ENCODE measurements at places on chromosomes 16 and 17.

- peak; percentile 55 for DNase-seq
Observed at GRCh38 chr17:17313350-17313991, 10.3 kb downstream of the NT5M start.

- DNase-seq = no peak
Observed at GRCh38 chr17:52477824-52478699, 319.5 kb upstream of the CA10 start.

DNA sequence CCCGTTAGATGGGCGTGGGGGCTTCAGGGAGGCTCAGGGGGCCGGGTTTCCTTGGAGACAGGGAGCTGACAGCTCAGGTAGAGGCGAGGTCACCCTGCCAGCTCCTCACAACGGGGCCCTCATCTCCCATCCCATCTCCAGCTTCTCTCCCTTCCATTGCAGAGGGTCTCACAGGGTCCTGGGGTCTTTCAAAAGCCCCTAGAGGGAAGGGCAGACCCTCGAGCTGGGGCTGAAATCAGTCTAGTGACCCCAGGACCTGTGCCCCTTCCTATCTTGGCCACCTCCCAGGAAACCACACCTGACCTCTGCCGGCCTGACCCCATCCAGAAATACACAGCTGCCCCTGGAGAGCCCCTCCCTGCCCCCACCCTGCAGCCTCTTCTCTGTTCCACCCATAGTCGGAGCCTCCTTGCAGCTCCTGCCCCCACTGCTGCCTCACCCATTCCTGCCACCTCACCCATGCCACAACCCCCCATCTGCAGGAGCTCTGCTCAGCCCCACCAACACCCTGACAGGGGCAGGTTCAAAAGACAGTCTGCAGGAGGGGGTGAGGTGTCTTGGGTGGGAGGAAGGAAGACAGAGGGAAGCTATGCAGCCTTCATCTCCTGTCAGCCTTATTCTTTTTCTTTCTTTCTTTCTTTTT lies 23.4 kb downstream of the PIK3R5 start:
- DNase-seq = no peak

DNA sequence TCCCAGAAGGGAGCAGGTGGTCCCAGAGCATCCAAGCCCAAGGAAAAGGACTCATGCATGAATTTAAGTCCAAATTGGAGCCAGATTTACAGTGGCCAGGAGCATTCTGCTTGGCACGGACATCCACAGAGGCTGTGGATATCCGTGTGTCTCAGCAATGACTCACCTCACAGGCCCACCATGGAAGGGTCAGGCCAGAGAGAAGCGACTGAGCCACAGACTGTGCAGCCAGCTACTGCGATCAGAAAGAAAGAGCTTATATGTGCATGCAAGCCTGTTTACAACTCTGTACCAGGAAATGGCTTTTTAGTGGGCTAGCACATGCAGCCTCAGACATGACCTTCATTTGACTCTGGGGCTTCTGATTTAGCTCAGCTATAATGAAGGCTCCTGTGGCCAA lies 231.0 kb downstream of the C16orf95 start:
- peak; percentile 47 for DNase-seq

GRCh38 chr16:65497571-65497970 lies 375.7 kb upstream of the CDH11 start:
- no peak for DNase-seq

DNA sequence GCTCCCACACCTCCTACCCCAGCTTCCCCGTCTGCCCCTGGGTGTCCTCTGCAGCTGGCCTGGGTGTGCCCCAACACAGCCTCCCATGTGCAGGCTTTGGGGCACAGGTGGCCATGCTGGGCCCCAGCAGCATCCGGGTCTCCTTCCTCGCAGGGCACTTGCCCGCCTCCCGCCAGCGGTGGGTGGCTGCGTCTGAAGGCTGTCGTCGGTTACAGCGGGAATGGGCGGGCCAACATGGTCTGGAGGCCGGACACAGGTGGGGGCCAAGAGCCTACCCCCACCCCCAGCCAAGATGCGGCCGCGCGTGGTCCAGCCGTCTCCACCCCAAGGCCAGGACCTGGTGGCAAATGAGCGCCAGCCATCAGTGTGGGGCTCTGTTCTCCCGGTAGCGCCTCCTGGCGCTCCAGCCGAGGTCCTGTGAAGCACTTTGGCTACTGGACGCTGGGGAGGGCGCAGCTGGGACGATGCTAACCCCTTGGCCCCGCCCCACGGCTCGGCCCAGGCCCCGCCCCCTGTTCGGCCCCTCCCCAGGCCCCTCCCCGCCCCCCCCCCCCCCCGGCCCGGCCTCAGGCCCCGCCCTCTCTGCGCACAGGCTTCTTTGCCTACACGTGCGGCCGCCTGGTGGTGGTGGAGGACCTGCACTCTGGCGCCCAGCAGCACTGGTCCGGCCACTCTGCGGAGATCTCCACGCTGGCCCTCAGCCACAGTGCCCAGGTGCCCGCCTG lies 7.3 kb upstream of the RHOT2 start:
- peak; percentile 80 for DNase-seq

GRCh38 chr17:68771867-68772515 lies 170.8 kb upstream of the FAM20A start:
- peak; percentile 41 for DNase-seq

DNA sequence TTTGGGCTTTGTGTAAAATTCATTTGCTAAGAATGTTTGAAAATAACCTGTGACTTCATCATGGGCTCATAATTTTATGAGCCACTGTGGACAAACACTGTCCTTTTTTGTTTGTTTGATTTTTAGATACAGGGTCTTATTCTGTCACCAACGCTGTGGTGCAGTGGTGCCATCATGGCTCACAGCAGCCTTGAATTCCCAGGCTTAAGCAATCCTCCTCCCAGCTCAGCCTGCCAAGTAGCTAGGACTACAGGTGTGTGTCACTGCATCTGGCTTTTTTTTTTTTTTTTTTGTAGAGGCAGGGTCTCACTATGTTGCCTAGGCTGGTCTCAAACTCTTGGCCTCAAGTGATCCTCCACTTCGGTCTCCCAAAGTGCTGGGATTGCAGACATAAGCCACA lies 8.3 kb downstream of the TEX2 start:
- no peak for DNase-seq

- peak; percentile 66 for DNase-seq
Observed at GRCh38 chr16:67278773-67279295, 498 bp upstream of the PLEKHG4 start.

- peak; percentile 80 for DNase-seq
Observed at GRCh38 chr17:49910094-49910857, 58.7 kb upstream of the DLX4 start.

DNA sequence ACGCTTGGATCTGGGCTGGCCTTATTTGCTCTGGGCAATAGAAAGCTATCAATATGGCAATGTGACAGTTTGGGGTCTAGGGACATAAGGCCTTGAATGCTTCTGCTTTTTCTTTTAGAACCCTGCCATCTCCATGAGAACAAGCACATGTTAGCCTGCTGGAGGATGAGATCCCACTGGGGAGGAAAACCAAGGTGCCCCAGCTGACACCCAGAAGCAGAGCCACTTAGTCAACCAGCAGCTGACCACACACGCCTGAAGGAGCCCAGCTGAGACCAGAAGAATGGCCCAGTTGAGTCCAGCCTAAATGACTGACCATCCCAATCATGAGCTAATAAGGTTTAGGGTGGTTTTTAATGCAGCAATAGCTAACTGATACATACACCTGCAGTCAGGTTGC lies 171.2 kb downstream of the AHSP start:
- no peak for DNase-seq

DNA sequence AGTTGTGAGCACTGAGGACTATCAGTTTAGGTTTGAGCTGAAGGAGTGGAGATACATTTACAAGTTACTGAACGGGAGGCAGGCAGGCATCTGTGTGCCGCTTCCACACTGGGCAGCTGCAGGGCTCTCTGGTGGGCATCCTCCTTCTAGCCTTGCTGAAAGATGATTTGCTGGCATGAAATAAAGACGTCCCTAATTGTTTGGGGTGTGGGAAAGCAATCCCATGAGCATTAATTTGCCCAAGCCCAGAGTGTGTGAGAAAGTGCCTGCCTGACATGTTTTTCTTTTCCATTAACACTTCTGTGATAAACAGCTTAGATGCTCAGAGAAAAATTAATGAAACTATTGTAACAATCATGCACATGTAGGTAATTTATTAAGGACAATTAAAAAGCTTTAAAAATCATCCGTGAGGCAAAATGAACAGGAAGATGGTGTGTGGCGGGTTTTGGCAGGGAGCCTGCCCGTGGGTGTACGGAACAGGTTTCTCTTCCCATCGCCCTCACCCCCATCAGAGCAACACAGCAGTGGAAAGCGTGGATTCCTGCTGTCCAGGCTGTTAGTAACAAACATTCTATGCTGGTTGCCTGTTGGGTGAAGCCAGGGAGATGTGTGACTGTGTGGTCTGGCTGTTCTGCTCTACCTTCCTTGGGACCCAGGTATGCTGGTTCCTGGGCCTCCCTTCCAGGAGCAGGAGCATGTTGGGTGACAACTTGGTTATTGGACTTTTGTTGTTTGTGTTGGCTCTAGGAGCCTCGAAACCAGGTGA lies 191.9 kb downstream of the MSI2 start:
- DNase-seq = no peak

DNA sequence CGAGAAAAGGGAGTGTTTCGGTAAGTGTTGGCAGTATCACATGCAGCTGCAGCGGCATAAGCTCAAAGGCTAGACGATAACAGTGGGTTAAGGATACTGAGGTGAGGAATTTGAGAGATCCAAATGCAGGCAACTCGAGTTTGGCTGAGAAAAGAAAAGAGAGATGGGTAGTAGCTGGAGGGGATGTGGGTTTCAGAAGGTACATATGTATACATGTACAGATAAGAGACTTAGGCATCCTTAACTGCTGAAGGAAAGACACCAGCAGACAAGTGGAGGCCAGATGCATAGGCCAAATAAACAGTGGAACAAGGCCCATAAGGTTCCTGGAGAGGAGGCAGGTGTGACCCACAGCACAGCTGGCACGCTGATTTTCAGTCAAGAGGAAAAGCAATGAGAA lies 86.6 kb upstream of the NETO2 start:
- DNase-seq = no peak

GRCh38 chr17:14089179-14089578 lies 19.9 kb downstream of the COX10 start:
- no peak for DNase-seq

DNA sequence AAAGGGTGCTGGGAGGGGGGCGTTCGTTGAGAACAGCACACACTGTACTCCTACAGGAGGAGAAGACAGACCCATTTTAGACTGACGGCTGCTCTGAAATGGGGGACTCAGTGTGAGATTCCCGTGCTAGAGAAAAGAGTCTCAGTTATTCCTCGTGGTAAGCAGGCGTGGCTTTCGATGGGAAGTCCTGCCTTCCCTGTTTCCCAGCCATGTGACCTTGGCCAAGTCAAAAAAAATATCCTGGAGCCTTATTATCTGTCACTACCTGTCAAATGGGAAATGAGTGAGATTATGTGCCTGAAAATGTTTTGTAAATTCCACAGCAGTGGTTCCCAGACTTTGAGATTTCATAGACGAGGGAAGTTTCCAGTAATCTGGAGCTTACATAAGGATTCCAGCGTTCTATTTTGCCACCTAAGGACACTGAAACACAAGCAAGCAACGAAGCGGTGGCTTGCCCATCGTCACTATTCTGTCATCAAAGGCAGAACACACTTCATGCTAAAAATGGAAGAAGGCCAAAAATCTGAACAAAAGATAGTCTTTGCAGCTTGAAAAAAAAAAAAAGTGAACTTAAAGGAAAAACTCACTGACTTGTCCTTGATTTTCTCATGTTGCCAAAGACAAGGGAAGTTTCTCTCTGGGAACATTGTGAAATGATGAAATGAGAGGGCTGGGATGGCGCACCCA lies 253.4 kb upstream of the RPL38 start:
- no peak for DNase-seq

GRCh38 chr17:69320210-69320907 lies 6.6 kb downstream of the ABCA5 start:
- no peak for DNase-seq

- DNase-seq = no peak
Observed at GRCh38 chr16:71460941-71461340, 1.1 kb downstream of the ZNF23 start.

GRCh38 chr16:1122398-1122765 lies 26.3 kb upstream of the C1QTNF8 start:
- DNase-seq = no peak

- DNase-seq = no peak
Observed at GRCh38 chr16:19299565-19299964, 14.0 kb downstream of the CLEC19A start.

- DNase-seq = no peak
Observed at GRCh38 chr16:62130101-62130500, 93.9 kb upstream of the CDH8 start.

DNA sequence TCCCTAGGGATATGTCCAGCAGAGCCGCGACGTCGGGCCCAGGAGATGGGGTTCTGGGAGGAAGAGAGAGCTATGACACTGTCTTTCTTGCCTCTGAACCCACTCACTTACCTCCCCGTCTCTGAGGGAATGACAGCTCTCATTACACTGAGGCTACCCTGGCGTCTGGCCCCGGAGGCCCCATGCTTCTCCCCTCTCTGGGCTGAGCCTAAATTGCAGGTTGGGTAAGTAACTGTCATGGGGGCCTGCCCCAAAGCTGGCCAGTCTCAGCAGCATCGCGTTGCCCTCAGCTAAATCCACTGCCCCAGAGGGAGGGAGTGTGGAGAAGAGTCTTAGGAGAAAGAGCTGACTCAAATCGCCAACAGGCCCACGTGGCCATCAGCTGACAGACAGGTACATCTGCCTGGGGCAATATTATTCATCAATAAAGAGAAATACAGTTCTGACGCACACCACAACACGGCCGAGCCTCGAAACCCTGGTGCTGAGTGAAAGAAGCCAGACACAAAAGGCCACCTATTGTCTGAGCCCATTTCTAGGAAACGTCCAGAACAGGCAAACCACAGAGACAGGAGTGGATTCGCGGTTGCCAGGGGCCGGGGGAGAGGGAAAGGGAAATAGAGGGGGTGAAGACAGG lies 156.4 kb downstream of the C16orf95 start:
- DNase-seq = no peak

GRCh38 chr16:8716592-8716991 lies 42.2 kb downstream of the ABAT start:
- peak; percentile 67 for DNase-seq

- DNase-seq = no peak
Observed at GRCh38 chr16:86203557-86204275, 304.8 kb downstream of the IRF8 start.

- no peak for DNase-seq
Observed at GRCh38 chr17:68737761-68738443, 136.7 kb upstream of the FAM20A start.

- peak; percentile 5 for DNase-seq
Observed at GRCh38 chr16:73329358-73330286, 281.7 kb upstream of the ZFHX3 start.

DNA sequence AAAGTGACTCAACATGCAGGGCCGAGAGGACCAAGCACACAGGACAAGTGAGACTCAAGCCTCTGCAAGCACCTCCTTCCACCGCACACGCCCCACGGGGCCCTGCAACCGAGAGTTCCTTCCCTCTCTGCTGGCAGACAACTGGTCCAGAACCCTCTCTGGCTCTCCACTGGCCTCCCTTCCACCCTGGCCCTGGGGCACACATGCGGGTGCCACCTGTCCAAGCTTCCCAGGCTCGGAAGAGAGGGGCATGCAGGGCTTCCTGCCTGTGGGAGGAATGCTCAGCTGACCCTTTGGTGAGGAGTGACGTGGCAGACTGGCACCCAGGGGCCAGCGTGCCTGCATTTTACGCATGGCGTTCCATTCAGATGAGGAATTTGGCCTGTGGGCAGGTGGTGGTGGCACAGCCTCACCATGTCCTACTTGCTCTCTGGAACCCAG lies 59.8 kb downstream of the PIPOX start:
- peak; percentile 52 for DNase-seq

- DNase-seq = no peak
Observed at GRCh38 chr16:79128706-79129105, 471.8 kb downstream of the MAF start.
